ENCODE measurements at places on chromosomes 2 and 18. TPM values are rescaled to one million over a fixed set of nuclear protein-coding genes. Genes with fewer than 3 reads are reported as not detected.

DNA sequence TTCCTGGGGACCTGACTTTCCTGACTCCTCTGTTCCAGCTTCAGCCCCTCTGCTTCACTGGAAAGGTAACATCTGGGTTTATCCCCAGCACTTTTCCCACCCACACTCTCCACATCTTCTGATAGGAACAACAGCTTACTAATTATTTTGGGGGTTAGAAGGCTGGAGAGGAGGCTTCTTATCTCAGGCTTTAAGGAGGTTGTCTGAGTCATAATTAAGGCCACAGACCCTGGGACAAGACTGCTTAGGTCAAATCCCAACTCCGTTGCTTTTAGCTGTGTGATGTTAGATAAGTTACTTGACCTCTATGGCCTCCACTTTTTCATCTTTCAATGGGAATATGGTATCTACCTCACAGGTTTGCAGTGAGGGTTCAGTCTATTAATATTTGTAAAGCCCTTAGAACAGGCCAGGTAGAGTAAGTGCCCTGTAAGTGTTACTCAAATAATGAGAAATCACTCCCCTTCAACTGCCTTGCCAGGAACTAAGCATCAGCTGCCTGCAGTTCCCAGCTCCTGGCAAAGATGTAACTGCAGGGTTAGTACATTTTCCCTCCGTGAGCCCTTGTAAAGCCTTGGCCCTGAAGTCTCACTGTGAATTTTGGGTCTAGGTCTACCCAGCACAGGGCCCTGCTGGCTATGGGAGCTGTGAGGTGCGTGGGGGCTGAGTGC is 123.6 kb downstream of the MTX2 start:
- peak; percentile 24 for DNase-seq

- DNase-seq: no peak
Observed at GRCh38 chr2:120719491-120719890, 16.2 kb upstream of the GLI2 start.

- DNase-seq: no peak
Observed at GRCh38 chr2:175126661-175127060, 41.3 kb downstream of the ATF2 start.

GRCh38 chr18:33914399-33914798 is 310.3 kb downstream of the NOL4 start:
- DNase-seq: no peak

DNA sequence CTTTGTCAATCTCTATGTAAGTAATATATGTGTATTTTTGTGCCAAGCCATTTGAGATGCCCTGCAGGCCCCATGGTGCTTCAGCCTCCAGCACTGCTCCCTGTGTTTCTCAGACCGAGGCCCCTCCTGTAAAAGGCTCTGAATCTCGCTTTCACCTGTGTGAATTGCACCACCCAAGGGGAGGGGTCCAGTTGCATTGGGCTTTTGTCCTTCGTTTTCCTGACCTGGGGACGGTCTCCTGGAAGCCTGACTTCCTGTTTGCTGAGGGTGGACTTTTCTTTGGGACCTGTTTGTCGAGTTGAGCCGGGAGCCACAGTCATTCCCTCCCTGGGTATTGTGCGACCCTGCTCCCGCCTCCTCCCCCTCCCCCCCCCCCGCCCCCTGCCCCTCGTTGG is 48.9 kb downstream of the AGAP1 start:
- DNase-seq: no peak

GRCh38 chr2:241882091-241882625 is 12.6 kb downstream of the RTP5 start:
- DNase-seq: peak; percentile 28

GRCh38 chr2:186653511-186653910 is 40.3 kb upstream of the FAM171B start:
- DNase-seq: no peak

DNA sequence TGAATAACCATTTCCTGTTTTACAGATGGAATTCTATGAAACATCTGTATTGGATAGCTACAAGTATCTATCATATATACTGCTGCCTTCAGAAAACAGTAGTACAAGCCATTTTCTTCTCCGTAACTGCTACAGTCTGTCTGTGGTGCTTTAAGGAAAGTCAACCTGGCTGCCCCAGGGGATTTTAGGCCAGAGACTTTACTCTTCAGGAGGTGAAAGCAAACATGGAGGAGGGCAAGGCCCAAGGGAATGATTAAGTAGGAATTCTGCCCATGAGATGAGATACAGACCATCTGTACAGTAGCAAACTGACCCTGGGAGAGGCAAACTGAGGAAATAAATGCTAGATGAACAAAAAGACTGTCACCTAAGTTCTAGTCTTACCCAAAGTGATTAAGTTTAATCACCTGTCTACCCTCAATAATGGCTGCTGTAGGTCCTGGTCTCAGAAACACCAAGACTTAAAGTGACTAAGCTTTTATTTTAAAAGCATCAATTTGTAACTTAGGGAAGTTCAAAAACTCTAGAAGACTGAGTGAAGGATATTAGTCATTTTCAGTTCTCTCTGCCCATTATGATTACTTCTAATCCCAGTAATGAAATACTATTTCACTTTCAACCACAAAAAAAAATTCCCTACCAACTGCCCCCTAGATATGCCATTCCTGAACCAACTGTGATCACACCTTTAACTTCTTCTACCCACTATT is 14.8 kb downstream of the MBD2 start:
- DNase-seq: no peak

Gene IL36B
- 2.4 TPM for total RNA-seq

Gene TMEM37
- not detected for total RNA-seq

Gene ASB18
- 2.2 TPM for total RNA-seq

All from umbilical cord (tissue), 2 donors.